ENCODE measurements at places on chromosomes 3 and 15.

DNA sequence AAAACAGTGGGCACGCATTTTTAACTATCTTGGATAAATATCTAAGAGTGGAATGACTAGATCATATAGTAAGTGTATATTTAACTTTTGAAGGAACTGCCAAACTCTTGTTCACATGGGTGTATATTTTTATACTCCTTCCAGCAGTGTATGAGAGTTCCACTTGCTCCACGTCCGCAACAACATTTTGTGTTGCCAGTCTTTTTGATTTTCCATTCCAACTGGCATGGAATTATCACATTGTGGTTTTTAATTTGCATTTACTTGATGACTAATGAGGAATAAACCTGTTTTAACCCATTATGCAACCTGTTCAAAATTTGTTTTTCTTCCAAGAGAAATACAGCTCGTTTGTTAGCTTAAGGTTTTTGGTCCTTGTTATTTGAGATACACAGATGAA is 51.6 kb downstream of the ZNF621 start:
- DNase-seq, result no peak

DNA sequence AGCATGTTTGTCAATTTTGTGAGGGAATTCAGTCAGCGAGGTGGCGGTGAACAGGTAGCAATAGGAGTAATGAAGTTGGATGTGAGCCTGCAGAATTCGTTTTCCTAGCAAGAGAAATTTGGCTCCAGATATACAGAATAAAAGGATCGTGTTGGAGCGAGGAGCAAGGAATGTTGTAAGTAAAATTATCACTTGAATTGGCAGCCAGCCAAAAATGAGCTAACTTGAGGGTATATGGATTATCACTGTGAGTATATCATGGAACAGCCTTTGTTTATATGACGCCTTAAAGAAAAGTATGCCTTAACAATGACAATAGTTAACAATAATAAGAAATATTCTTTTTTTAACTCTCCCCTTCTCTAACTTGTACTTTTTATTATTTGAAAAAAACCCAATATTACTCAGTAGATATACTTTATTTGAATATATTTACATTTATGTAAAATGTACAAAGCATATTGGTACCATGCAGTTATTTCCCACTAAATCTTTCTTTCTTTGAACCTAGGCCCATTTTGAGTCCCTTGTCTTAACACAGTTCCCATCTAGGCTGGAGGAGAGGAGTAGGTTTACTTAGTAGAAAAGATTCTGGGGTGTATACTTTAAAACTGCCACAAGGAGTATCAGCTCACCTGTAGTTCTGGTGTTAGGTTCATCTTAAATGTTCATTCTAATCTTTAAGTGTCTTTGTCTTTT is 29.3 kb downstream of the EPHA6 start:
- DNase-seq, result no peak

GRCh38 chr3:183218826-183219225 is 34.2 kb upstream of the B3GNT5 start:
- no peak for DNase-seq

DNA sequence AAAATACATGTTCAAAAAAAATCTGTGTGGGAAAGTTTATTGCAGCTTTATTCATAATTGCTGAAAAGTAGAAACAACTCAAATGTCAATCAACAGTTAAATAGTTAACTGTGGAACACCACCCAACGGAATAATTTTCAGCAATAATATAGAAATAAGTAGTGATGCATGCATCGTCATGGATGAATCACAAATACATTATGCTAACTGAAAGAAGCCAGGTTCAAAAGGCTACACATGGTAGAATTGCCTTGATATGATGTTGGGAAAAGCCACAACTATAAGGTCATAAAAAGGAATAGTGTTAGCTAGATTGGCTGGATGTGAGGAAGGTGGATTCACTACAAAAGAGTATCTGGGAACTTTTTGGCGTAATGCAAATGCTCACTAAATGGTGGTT is 82.0 kb downstream of the GMNC start:
- DNase-seq, result no peak

DNA sequence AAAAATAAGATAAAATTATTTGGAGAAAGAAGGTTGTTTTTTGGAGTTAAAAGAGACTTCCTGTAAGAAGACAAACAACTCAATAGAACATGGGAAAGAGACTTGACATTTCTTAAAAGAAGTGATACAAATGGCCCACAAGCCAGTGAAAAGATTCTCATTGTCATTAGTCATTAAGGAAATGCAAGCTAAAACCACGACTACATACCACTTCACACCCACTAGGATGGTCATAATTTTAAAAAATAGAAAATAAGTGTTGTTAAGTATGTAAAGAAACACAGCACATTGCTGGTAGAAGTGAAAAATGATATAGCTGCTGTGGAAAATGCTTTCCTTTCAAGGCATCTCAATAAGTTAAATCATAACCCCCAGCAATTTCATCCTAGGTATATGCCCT is 44.4 kb upstream of the GK5 start:
- DNase-seq, result no peak

- no peak for DNase-seq
These were observed 19.8 kb downstream of the MORC1 start for GRCh38 chr3:109098079-109098644.

- DNase-seq, result no peak
These were observed 71.3 kb upstream of the TBC1D23 start for GRCh38 chr3:100189444-100189964.

- no peak for DNase-seq
These were observed 30.1 kb downstream of the SCG5 start for GRCh38 chr15:32671339-32672325.

GRCh38 chr3:188083011-188083410 is 70.9 kb upstream of the LPP start:
- no peak for DNase-seq

DNA sequence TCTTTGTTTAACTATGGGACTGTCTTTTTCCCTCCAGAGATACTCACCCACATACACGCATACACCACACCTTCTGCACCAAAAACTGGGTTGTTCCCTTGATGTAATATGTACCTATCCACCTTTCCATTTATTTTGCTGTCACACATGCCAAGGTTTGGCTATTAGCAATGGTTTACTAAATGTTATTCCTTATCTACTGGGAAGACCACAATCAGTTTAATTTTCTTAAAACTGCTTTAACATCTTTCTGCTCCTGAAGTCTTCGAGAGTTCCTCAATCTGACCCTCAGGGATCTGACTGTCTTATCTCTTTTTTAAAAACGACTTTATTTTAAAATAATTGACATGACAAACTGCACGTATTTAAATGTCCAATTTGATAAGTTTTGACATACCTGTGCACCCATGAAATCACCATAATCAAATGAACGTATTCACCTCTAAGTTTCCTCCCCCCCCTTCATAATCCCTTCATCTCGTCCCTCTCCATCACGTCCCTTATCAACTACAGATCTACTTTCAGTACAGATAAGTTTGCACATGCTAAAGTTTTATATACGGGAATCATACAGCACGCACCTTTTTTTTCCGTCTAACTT is 805 bp upstream of the TRPM7 start:
- DNase-seq, result no peak

GRCh38 chr3:162134571-162134970 is 638.0 kb downstream of the OTOL1 start:
- no peak for DNase-seq

- peak; percentile 60 for DNase-seq
These were observed 725 bp upstream of the SCAMP2 start for GRCh38 chr15:74873756-74874424.

- no peak for DNase-seq
These were observed 71.7 kb downstream of the TTBK2 start for GRCh38 chr15:42848846-42849245.

- DNase-seq, result peak; percentile 60
These were observed 11.8 kb downstream of the ALDH1A3 start for GRCh38 chr15:100891307-100892012.

- no peak for DNase-seq
These were observed 2.3 kb upstream of the FEM1B start for GRCh38 chr15:68275165-68275746.

- no peak for DNase-seq
These were observed 19.6 kb upstream of the DGKG start for GRCh38 chr3:186381424-186382216.

GRCh38 chr3:52982839-52983238 is 63.0 kb downstream of the SFMBT1 start:
- no peak for DNase-seq

DNA sequence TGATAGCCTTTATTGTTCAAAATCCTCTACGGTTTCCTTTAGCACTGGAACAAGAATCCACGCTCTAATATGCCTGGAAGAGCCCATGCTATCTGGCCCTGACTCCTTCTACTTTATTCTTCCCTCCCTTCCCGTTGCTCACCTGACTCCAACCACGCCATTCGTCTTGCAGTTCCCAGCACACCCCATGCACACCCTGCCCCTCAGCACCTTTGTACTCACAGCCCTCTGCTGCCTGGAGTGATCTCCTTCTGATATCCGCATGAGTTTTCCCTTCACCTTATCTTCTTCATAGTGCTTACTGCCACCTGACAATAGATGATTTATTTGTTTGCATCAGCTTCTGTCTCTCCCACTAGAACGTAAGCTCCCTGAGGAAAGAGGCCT is 16.6 kb upstream of the BCL2A1 start:
- DNase-seq, result no peak

GRCh38 chr3:73422571-73422970 is 202.2 kb downstream of the PDZRN3 start:
- DNase-seq, result no peak

GRCh38 chr3:10764259-10765051 is 51.6 kb upstream of the SLC6A11 start:
- DNase-seq, result no peak

DNA sequence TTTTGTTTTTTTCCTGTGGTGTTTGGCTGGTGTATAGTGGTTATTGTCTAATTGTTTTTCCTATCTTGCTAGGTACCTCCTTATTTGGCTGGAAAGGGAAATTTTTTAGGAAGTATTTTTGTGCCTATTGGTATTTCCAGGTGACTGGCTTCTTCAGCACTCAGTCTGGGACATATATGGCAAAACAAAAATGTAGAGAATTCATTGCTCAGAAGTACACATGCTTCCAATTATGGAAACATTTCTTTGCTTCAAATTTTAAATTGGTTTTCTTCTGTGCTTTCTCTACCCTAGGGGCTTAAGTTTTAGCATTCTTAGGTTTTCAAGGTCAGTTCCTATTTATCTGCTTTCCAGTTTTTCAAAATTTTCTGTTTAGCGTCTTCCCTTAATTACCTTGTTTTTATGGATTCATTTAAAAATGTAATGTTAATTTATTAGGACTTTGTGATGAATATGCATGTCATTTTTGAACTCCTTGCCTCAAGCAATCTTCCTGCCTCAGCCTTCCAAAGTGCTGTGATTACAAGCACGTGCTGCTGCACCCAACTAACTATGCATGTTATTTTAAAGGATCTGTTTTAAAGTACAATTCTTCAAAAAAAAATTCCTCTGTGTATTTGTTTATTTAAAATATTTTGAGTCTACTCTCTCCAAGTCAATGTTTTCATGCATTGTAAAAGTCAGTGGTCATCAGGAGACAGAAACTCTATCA is 231.9 kb upstream of the DPPA4 start:
- DNase-seq, result no peak

- DNase-seq, result no peak
These were observed 38.3 kb downstream of the USF3 start for GRCh38 chr3:113658107-113658506.

DNA sequence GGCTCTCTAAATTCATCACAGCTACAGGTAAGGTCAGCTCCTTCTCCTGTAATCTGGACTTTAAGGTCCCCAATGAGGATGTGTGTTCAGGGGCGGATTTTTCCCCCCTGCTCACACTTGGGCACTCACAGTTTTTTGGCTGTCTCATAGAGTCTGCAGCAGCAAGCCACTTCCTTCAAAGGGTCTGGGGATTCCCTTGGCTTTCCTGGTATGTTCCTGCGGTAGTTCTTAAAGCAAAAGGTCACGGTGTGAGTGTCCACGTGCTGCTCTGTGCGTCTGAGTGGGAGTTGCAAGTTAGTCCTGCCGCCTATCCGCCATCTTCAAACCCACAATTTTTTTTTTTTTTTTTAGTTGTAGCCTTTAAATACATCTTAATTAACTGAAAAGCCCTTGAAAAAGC is 15.4 kb upstream of the CFAP20DC start:
- no peak for DNase-seq

GRCh38 chr15:49421991-49422390 is 1.1 kb upstream of the FGF7 start:
- peak; percentile 90 for DNase-seq

GRCh38 chr3:170096342-170096741 is 58.5 kb downstream of the GPR160 start:
- no peak for DNase-seq

DNA sequence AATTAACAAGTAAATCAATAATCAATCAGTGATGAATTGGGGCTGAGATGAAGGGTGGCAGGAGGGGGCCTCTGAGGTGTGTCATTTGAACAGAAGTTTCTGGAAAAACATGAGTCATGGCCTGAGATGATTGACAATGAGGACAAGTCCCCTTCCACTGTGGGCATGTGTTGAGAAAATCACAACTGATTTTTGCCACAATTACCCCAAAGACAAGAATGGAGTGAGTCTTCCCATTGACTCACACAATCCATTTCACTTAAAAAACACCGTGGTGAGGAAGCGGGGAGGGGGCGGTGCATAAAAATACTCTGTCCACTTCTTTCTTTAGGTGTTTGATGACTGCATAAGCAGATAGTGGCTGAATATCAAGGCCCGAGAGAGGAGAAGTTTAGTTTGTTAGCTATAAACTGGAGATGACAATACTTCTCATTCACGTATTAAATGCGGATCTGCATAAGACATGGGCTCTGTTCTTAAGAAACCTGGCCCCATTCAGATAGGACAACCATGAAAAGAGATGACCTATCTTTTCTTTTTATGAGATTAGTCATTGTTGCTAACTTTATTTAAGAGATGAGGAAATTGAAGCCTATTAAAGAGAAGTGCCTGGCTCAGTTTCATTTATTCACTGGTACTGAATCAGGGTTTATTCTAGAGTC is 34.7 kb downstream of the SHC4 start:
- DNase-seq, result no peak

GRCh38 chr3:116836286-116836685 is 126.7 kb downstream of the TUSC7 start:
- no peak for DNase-seq

DNA sequence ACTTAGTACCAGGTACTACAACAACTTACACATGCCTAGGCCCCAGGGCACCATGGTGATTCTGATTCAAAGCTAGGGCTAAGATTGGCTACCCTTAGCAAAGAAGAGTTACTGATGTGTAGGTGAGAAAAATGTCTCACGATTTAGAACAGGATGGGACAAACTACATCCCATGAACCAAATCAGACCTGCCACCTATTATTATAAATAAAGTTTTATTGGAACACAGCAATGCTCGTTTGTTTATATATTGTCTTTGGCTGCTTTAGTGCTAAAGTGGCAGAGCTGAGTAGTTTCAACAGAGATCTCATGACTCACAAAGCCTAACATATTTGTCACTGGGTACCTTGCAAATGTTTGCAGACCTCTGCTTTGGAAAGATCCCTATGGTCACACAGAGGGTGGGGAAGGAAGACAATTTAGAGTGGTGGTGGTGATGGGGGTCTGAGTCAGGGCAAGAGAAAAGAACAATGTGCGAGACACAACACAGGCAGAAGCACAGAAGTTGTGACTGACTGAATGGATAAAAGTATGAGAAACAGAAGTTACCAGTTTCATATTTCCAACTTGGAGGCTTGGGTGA is 770.6 kb upstream of the CFAP20DC start:
- no peak for DNase-seq

GRCh38 chr3:25665315-25666280 is 891 bp upstream of the TOP2B start:
- DNase-seq, result no peak
